ENCODE measurements at places on chromosomes 1 and 21.

GRCh38 chr1:88961081-88961480 lies 31.3 kb downstream of the KYAT3 start:
- DNase-seq = no peak

- no peak for DNase-seq
Observed at GRCh38 chr1:77571642-77572041, 110.8 kb downstream of the ZZZ3 start.

GRCh38 chr21:36985751-36986594 lies 19.5 kb upstream of the HLCS start:
- DNase-seq = no peak

GRCh38 chr1:159743651-159744410 lies 29.4 kb upstream of the CRP start:
- no peak for DNase-seq

DNA sequence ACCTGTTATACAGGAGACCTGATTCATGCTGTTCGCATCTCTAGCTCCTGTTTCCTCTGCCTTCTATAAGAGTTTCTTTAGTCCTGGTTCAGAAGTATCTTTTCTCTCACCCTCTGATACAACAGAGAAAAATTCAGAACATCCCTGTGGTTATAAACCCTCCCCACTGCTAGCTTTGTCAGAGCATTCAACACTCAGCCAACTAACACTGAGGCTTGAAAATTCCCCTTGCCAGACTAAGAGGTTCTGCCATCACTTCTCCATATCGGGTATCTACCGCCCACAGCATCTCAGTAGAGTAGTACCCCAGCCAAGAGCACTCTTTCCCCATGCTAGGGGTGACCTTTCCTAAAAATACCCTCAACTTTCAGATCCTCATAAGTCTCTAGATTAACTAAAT lies 19.6 kb upstream of the PIK3R3 start:
- no peak for DNase-seq

DNA sequence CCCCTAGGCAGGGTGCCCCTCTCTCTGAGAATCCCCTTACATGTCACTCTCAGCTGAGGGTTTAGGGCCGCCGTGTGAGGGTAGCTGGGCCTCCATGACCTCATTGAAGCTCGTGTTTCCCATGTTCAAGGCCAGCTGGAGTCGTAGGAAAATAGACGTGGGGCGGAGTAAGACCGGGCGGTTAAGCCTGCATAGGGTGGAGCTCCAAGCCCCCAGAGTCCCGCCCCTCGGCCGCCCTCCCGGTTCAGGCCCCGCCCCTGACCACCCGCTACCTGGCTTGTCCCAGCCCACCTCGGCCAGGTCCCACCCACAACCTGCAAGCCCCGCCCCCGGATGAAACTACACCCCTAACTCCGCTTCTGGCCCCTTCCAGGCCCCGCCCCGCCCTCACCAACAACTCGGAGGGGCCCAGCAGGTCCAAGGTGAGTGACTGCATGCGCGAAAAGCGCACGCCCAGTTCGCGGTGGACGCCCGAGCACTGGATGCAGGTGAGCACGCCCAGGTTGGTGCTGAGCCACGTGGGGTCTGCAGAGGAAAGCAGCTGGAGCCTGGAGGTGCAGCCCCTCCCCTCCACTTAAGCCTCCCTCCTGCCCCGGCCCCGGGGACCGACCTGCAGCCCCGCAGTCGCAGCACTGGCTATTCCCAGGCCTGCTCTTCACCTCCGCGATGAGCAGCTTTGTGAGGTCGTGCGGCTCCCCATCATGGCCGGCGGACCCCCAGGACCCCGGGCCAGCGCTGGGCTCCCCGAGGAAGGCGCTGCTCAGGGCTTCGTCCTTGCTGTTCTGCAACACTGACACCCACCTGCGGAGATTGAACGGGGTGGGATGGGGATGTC lies 12.2 kb upstream of the TCEA3 start:
- DNase-seq = no peak

DNA sequence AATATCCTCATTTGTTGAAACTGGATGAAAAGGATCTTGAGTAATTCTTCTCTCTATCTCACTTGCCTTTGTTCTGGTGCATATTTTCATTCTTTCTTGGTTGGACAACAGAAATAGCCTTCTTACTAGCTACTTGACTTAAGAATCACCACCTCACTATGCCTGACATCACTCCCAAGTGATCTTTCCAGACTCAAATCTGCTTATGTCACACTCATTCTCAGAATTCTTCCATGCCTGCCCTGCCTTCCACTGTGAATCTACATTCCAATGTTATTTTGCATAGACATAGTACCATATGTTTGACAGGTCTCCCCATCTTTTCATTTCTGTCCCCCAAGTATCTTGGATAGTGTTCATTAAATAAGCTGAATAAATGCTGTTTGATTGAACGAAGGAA lies 78.5 kb upstream of the DPYD start:
- DNase-seq = no peak

DNA sequence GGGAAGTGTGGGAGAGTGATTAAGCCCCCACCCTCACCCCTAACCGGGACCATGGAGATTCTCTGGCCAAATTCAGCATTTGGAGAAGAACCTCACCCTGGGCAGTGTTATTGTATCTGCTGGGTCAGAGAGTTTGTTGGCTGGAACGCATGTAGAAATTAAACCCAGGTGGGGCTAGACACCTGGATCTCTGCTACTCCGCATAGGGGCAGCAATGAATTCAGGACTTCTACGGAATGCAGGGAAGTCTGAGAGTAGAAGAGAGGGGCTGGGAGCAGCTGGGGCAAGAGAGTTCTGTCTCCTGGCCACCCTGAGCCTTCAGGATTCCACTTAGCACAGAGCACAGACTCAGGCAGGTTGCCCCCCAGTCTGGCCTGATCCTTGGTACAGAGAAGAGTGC lies 3.6 kb upstream of the CRABP2 start:
- no peak for DNase-seq

- no peak for DNase-seq
Observed at GRCh38 chr1:1431845-1432273, 3.6 kb upstream of the VWA1 start.

- no peak for DNase-seq
Observed at GRCh38 chr21:17523007-17523451, 10.2 kb downstream of the CXADR start.

GRCh38 chr1:206922524-206922923 lies 783 bp upstream of the FCMR start:
- DNase-seq = no peak

- no peak for DNase-seq
Observed at GRCh38 chr1:98386675-98387440, 274.7 kb upstream of the SNX7 start.

GRCh38 chr21:20949884-20950283 lies 48.3 kb upstream of the NCAM2 start:
- DNase-seq = no peak

- no peak for DNase-seq
Observed at GRCh38 chr21:45534636-45535331, 7.5 kb downstream of the SLC19A1 start.

DNA sequence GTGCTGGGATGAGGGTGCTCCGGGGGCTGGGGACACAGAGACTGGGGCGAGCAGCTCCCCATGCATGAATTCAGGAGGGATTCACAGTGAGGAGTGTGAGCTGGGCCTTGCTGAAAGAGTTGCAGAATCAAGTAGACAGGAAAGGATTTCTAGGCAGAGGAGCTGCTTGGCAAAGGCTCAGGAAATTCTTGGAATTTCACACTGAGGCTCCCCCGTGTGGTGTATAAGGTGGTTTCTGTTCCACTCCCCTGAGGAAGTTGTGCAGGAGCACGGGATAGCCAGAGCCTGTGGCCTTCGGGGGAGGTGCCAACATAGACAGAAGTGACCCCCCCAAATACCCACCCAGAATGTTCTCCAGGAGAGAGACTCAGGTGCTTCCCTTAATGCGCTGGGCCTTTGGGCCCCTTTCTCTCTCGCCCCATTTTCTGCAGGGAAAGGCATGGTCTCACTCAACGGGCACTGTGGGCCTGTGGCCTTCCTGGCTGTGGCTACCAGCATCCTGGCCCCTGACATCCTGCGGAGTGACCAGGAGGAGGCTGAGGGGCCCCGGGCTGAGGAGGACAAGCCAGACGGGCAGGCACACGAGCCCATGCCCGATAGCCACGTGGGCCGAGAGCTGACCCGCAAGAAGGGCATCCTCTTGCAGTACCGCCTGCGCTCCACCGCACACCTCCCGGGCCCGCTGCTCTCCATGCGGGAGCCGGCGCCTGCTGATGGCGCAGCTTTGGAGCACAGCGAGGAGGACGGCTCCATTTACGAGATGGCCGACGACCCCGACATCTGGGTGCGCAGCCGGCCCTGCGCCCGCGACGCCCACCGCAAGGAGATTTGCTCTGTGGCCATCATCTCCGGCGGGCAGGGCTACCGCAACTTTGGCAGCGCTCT lies 58.5 kb upstream of the ACTL8 start:
- peak; percentile 55 for DNase-seq

- DNase-seq = peak; percentile 26
Observed at GRCh38 chr1:221430152-221430960, 311.5 kb downstream of the DUSP10 start.

DNA sequence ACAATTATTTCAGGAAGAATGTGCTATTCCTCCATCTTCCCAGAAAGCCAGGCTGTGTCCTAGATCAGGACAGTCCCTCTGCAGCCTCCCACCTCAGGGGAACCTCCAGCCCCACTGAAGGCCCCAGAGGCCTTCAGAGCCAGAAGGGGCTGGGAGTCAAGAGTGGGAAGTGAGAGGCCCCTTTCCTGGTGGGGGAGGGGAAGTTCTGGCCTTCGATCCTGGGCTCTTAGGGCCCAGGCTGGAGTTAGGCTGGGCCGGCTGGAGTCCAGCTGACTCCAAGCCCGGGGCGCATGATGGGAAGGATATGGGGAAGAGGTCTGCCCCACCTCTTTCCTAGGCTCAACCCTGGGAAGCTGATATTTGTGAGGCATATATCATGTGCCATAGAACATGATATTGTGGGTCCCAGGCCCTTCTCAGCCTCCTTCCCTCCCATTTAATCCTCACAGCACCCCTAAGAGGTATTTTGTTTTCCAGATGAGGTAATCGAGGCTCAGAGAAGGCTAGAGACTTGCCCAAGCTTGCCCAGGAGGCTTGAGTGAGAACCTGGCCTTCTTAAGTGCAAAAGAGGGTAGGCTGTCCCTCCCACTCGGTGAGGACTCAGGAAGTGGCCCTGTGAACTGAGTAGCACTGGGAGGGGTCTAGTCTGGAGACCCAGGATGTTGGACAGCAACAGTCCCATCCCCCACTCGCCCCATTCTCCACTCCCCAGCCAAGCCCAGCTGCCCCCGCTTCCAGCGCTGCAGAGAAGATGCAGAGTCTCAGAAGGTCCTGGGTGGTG lies 18.6 kb upstream of the HSPG2 start:
- DNase-seq = no peak

DNA sequence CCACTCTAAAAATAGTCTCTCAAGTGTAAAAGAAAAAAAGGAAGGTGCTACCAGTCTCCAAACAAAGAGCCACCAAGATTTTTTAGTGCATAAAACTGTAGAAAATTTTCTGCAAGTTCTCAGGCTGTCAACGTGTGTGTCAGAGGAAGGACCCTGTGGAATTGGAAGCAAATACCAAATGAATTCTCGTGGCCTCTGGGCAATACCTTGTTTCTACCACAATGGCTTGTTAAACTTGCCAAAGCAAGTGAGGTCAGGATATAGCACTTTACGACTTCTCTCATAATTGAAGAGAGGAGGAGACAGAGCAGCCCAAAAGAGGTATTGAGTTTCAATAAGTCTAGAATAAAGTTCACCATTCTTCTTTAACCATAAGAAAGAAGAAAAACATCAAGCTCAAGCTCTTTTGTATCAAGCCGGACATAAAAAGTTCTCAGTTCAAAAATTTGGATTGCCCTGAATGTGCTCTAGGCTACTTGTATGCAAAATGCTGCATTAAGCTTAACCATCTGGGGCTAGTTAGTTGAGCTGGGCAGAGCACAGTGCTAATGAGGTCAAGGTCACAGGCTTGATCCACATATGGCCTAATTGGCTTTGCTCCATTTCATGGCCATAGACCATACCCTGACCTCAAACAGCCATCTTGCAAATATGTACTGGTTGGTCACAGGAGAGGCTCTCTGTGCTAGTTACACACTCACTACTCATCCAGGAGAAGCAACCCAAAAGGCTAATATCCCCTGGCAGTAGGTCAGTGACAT lies 60.5 kb downstream of the TBX15 start:
- DNase-seq = no peak

- no peak for DNase-seq
Observed at GRCh38 chr1:58305622-58306021, 240.9 kb downstream of the OMA1 start.

DNA sequence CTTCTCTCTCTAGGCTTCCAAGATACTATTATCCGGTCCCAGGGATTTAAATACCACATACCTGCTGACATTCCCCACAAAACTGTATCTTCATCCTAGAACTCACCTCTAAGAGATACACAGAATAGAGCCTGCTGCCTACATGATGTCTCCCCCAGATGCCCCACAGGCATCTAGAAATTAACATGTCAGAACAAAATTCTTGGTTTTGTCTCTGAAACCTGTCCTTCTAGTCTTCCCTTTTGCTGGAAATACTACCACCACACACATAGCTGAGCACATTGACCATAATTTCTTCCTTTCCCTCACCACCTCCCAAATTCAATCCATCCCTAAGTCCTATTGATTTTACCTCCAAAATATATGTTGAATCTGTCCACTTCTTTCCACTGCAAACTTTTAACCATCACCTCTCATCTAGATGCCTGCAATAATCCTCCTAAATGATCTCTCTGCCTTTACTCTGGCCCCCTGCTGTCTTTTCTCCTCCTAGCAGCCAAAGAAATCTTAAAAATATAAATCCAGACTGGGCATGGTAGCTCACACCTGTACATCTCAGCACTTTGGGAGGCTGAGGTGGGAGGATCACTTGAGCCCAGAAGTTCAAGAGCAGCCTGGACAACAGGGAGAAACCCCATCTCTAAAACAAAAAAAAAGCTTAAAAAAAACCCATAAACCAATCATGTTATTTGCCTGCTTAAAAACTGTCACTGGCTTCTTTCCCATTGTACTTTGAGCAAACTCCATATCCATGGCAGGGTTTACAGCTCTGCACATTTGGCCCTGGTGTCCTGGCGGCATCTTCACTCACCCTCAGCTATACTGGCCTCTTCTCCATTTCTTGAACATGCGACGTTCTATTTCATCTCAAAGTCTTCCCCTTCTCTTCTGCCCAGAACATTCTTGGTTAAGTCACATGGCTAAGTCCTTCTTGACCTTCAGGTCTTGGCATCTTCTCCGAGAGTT lies 6.2 kb upstream of the FAM76A start:
- DNase-seq = no peak

- no peak for DNase-seq
Observed at GRCh38 chr1:11447903-11448302, 31.1 kb upstream of the DISP3 start.

GRCh38 chr1:98914547-98914946 lies 90.1 kb downstream of the PLPPR5 start:
- no peak for DNase-seq

- no peak for DNase-seq
Observed at GRCh38 chr1:61782771-61783170, 40.5 kb downstream of the PATJ start.

GRCh38 chr1:110617589-110617988 lies 11.4 kb upstream of the KCNA2 start:
- DNase-seq = no peak

DNA sequence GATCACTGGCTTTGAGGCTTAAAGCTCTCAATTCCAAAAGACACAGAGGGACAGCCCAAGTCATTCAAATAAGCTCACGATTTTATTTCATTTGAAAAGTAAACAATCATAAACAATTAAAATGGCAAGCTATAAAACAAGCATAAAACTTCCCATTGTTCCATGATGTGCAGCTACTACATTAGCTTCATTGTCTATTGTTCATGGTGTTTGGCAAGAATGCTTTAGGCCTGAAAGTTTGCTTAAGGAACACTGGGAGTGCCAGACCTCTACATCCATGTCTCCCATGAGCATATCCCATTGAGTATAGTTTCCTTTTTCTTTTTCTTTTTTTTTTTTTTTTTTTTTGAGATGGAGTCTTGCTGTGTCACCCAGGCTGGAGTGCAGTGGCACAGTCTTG lies 286.1 kb upstream of the ESRRG start:
- no peak for DNase-seq

All from Daoy (cell line).